ENCODE measurements at places on chromosomes 13 and 19. TPM values are rescaled to one million over a fixed set of nuclear protein-coding genes. Genes with fewer than 3 reads are reported as not detected.

The DCT gene
- polyA plus RNA-seq = 0.18 TPM

The PSG1 gene
- polyA plus RNA-seq = not detected

GRCh38 chr13:97318532-97318931 lies 96.4 kb downstream of the MBNL2 start:
- DNase-seq = no peak

GRCh38 chr13:20142023-20142926 lies 18.6 kb downstream of the GJA3 start:
- DNase-seq = no peak

DNA sequence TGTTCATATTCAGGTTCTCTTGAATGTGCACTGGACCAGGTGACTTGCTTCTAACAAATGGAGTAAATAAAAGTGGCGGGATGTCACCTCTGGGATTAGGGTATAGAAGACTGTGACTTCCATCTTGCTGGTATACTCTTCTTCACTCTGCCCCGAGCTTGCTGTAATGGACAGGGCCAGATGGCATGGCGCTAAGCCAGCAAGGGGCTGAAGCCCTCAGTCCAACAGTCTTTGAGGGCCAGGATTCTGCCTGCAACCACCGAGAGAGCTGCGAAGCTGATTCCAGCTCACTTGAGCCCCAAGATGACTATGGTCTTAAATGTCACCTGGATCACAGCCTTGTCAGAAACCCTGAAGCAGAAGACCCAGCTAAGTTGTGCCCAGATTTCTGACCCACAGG lies 600.0 kb downstream of the FGF9 start:
- DNase-seq = no peak

- no peak for DNase-seq
Observed at GRCh38 chr19:47714339-47714738, 1.1 kb downstream of the EHD2 start.

GRCh38 chr13:103607995-103608394 lies 541.8 kb upstream of the SLC10A2 start:
- DNase-seq = no peak

DNA sequence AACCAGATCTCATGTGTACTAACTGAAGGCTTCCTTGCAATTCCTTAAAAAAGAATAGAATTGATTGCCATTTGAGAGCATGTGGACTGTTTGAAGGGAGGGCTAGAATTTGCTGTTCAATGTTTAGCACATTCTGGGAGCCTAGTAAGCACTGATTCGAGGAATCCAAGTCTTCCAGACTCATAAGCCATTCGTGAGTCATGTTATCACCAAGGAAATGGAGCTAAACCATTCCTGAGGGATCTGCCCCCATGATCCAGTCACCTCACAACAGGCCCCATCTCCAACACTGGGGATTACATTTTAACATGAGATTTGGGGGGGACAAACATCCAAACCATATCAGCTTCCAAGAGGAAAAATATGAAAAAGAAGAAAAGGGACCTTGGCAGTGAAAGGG lies 276.4 kb downstream of the KCNRG start:
- no peak for DNase-seq

DNA sequence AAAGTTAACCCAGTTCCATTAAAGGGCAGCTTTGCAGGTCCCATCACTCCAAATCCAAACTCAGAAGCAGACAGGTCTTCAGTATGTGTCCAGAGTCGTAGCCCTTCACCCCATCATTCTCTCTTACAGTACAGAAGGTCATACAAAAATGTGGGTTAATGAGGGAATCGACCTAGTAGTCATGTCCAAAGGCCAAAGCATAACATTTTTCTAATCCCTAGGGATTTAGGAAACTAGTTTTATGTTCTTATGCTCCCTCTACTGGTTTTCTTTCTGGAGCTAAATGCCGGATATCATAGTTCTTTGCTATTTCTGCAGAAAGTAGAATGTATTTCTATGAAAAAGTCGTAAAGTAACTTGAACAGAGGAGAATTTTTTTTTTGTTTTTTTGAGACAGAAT lies 72.2 kb downstream of the DHRS12 start:
- DNase-seq = no peak

- DNase-seq = no peak
Observed at GRCh38 chr19:41359741-41360140, 4.2 kb downstream of the B9D2 start.

- DNase-seq = no peak
Observed at GRCh38 chr13:99459099-99459850, 42.0 kb upstream of the TM9SF2 start.

GRCh38 chr13:99517984-99518383 lies 16.7 kb downstream of the TM9SF2 start:
- DNase-seq = no peak

DNA sequence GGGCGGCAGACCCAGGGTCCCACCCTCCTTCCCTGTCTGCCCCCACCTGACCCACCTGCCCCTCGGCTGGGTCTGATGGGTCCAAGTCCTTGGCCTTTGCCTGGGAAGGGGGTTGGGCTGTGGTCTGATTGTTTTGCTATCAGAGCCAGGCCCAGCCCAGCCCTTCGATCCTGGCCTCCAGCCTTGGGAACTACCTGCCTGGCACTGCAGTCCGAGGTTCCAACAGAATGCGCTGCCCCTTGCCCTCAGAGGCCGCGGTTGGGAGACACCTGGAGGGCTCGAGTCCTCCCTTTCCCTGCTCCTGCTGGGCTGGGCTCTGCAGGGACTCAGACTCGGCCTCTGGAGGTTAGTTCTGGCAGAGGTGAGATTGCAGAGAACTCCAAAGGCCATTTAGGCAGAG lies 1.6 kb downstream of the CCL25 start:
- no peak for DNase-seq

DNA sequence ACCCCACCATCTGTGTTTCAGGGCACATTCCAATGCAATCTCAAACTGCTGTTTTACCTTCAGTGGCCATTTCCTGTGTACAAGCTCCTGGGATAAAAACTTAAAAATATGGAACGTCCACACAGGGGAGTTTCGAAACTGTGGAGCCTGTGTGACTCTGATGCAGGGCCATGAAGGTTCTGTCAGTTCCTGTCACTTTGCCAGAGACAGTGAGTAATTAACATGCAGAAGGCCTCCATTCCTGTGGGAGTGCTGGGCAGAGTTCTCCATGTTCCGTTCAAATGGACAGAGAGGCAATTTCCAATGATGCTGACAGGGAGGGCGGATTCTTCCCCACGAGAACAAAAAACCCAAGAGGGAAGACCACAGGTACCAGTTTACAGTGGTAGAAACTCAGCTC lies 24.4 kb downstream of the WDR88 start:
- no peak for DNase-seq

The FUT2 gene
- 0.09 TPM for polyA plus RNA-seq

The ACTL9 gene
- polyA plus RNA-seq = not detected

The ZNF284 gene
- polyA plus RNA-seq = 1.00 TPM

GRCh38 chr19:4962085-4962619 lies 6.8 kb upstream of the KDM4B start:
- peak; percentile 10 for DNase-seq

DNA sequence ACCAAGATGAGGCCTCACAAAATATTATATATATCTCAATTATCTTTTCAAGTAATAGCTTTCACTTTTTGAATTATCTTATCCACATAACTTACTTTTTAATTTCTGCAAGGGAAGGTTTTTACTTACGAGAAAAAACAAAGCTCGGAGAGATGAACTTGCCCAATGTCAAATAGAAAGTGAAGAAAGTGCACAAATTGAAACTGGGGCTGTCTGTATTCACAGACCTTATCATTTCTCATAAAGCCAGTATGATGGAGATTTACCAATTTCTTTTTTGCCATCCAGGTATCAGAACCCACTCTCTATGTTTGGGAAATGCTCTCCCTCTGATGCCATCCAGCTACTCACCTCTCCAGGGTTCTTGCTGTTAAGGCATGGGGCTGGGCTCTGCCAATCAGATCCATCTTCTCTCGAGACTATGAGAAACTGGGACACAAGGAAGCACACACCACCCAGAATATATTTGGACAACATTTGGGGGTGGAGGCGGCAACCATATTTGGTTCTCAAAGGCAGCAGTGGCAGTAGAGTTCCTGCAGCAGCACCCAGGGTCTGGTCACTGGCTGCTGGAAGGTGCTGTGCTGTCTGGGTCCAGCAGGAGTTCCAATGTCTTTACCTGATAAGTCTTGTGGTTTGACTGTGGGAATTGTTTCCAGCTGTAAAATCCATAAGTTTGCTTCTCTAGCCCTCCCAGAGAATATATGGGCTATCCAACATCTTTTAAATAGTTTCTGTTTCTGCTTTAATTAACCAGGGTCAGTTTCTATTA lies 45.8 kb upstream of the SCEL start:
- no peak for DNase-seq

Data from right cardiac atrium (tissue), 5 donors.